ENCODE measurements at places on chromosomes 2 and 18. TPM values are rescaled to one million over a fixed set of nuclear protein-coding genes. Genes with fewer than 3 reads are reported as not detected.

CAVIN2 gene
- not detected for total RNA-seq

SLC14A1 gene
- 0.38 TPM for total RNA-seq

TRIM43B gene
- total RNA-seq = 0.71 TPM

ARHGAP28 gene
- total RNA-seq = 9.6 TPM

OTOS gene
- not detected for total RNA-seq

LOXHD1 gene
- 0.09 TPM for total RNA-seq

ASXL3 gene
- 4.1 TPM for total RNA-seq

C2orf66 gene
- 0.14 TPM for total RNA-seq

OSBPL6 gene
- total RNA-seq = 10.7 TPM

GNLY gene
- 0.14 TPM for total RNA-seq

ACADL gene
- total RNA-seq = 0.05 TPM

R3HDM1 gene
- 41.2 TPM for total RNA-seq

SERPINB12 gene
- total RNA-seq = not detected

NPPC gene
- total RNA-seq = not detected

RAMP1 gene
- 1.1 TPM for total RNA-seq

C2orf78 gene
- not detected for total RNA-seq

RFX8 gene
- total RNA-seq = 0.25 TPM

GRHL1 gene
- total RNA-seq = 5.1 TPM

MAL gene
- total RNA-seq = 2.6 TPM

FZD7 gene
- 36.1 TPM for total RNA-seq

CHST10 gene
- 9.1 TPM for total RNA-seq

FNDC4 gene
- 6.3 TPM for total RNA-seq

FBLN7 gene
- 0.82 TPM for total RNA-seq

SNED1 gene
- total RNA-seq = 0.96 TPM

GPR17 gene
- total RNA-seq = 0.56 TPM

MALL gene
- total RNA-seq = 0.47 TPM

TRIM43 gene
- total RNA-seq = 0.27 TPM

POTEF gene
- 0.29 TPM for total RNA-seq

MYCN gene
- total RNA-seq = not detected

AQP12A gene
- not detected for total RNA-seq

BCS1L gene
- total RNA-seq = 34.1 TPM

ARHGAP25 gene
- total RNA-seq = 3.3 TPM

TGFA gene
- total RNA-seq = 0.56 TPM

EDAR gene
- total RNA-seq = 0.11 TPM

BCL11A gene
- 29.5 TPM for total RNA-seq

ANKRD44 gene
- total RNA-seq = 25.1 TPM

Measured in motor neuron (in vitro differentiated cells).